ENCODE measurements at places on chromosomes 16 and 17. TPM values are rescaled to one million over a fixed set of nuclear protein-coding genes. Genes with fewer than 3 reads are reported as not detected.

Gene CTRL
- 0.49 TPM for total RNA-seq

Gene KCNG4
- total RNA-seq: not detected

GRCh38 chr17:72393553-72393952 is 272.7 kb downstream of the SOX9 start:
- H3K27ac ChIP-seq: no peak overlapping the region
- H3K27me3 ChIP-seq: no peaks in the 10 kb centered on the region
- DNase-seq: no peak
- no peaks in the 10 kb centered on the region for H3K36me3 ChIP-seq
- H3K4me1 ChIP-seq: no peaks in the 10 kb centered on the region

GRCh38 chr16:56518425-56518824 is 1.4 kb downstream of the BBS2 start:
- H3K4me1 ChIP-seq: peaks cover 40% of the 10 kb centered on the region
- no peaks in the 10 kb centered on the region for H3K36me3 ChIP-seq
- H3K27me3 ChIP-seq: no peaks in the 10 kb centered on the region
- H3K27ac ChIP-seq: no peak overlapping the region
- H3K4me3 ChIP-seq: no peak overlapping the region

- DNase-seq: no peak
- no peaks in the 10 kb centered on the region for H3K27me3 ChIP-seq
- H3K36me3 ChIP-seq: no peaks in the 10 kb centered on the region
- H3K4me1 ChIP-seq: peaks cover 29% of the 10 kb centered on the region
- H3K4me3 ChIP-seq: no peak overlapping the region
- H3K27ac ChIP-seq: peak overlapping the region; percentile 63
Observed at GRCh38 chr17:35021520-35022380, 41.4 kb downstream of the LIG3 start.

DNA sequence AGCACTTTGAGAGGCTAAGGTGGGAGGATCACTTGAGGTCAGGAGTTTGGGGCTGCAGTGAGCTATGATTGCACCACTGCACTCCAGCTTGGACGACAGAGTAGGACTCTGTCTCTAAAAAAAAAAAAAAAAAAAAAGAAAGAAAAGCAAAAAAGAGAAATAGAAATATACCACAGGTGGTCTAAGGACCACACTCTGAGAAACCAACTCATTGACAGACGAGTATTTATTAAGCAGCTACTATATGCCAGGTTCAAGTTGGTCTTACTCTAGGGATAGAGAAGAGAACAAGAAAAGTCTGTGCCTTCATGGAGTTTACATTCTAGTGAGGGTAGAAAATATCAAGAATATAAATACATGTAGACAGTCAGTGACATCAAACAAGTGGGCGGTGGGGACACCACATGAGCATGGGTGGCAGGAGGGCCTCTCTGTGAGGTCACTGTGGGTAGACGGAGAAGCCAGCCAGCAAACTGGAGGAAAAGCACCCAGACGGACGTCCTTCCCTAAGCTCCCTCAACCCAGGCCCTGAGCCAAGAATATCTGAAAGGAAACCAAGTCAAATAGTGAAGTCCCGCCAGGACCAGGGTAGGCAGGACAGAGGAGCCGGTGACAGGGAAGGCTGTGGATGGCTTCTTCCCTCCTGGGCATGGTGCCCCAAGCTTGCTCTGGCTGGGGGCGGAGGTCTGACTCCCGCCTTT is 4.7 kb downstream of the CDIPT start:
- H3K4me3 ChIP-seq: no peak overlapping the region
- no peak for DNase-seq
- H3K27me3 ChIP-seq: no peaks in the 10 kb centered on the region
- H3K36me3 ChIP-seq: peaks cover 38% of the 10 kb centered on the region
